ENCODE measurements at places on chromosomes 11 and 22.

DNA sequence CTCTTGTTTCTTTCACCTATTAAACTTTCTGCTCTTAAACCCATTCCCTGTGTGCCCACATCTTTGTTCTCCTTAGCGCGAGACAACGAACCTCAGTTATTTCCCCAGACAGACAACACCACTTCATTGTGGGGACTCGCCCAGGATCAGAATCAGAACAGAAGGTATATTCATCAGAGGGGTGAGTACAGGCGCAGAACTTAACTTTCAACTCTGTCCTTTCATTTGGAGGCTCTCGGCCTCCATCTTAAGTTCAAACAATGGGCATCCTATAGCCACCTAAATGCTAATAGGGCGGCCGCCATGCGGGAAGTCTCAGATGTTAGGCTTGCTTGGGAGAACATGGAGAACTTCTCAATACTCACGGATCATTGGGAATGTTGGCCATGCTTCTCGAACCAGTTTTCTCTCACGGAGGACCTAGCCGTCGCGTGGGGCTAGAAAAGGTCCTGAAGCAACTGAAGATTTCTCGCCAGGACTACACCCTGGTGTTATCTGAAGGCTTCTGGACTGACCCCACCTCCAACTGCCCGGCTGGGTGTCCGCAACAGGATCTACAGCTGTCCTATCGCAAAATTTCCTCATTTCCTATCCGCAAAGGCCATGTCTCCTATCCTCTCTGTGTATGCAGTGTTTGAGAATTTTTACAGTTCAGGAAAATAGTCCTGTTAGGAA is 13.4 kb upstream of the HYLS1 start:
- DNase-seq: no peak

DNA sequence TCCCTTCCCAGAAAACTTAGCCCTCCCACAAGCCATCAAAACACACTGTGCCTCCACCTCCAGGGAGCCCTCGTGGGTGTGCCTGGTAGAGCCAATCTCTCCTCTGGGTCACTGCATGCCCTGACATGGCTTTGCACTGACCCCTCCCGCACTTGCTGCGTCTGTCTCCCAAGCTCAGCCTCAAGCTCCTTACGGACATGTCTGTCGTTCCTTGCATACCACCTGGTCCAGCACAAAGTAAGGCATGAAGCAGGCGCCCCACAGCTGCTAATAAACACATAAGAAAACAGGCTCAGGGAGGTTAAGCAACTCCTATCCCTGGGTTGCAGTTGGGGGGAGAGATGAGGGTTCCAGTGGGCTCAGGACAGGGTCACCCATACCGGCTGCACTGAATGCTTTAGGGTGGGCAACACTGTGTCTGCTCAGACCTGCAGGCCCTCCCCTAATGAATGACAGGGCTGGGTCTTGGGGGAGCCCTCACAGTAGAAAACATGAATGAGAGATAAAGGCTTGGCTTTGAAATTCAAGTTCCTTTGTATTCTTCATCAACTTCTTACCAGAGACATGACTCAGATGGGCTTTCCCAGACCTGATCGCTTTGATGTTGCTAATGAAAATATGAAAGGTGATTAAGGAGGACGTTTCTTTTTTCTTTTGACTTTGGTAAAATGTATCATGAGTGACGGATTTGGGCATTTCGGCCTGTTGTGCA is 38.0 kb downstream of the PHF21B start:
- DNase-seq: no peak

DNA sequence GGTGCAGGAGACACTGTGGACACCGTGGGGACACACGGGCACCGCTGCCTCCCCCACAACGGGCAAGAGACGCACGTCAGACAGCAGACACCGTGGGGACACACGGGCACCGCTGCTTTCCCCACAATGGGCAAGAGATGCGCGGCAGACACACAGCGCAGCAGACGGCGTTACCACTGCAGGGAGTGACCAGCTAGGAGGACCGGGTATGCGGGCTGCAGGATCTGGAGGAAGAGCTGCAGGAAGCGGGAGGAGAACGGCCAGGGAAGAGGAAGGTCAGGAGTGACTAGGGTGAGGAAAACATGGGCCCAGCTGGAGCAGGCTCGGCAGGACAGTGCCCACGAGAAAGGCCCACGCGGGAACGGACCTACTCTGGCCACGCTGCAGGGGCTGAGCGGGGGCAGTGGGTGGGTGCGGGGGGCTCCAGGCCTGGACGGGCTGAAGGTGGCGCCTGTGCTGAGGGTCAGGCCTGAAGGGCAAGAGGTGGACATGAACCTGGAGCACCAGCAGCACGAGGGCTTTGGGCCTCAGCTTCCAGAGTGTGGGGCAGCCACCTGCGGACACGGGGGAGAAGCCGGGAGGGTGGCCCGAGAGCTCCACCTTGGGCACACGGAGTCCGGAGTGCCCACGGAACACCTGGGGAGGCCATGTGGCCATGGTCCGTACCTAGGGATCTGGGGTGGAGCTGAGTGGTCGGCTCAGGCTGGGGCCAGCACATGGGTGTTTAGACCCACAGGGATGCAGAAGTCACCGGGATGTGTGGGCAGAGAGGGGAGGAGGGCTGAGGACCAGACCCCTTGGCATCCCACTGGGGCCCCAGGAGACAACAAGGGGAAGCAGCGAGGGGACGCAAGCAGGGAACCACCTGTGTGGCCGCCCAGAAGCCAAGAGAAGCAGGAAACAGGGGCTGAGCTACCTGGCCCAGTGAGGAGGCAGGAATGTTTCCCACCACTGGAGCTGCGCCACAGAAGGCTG is 16.5 kb downstream of the TOLLIP start:
- DNase-seq: no peak

DNA sequence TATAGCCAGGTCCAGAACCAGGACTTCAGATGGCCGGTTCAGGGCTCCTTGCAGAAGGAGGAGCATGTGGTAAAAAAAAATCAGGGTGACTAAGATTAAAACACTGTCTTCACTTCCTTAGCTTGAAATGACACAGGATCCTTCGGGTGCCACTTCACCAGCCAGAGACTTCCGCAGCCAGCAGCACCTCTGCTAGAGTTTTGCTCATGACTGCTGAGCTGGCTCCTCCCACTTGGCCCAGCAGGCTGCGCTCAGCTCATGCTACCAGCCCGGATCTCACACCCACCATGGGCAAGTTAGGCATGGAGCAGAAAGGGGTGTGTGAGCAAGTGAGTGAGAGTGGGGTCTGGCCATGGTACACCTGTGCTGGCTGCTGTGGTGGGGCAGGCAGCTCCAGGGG is 6.6 kb upstream of the MS4A18 start:
- DNase-seq: no peak

DNA sequence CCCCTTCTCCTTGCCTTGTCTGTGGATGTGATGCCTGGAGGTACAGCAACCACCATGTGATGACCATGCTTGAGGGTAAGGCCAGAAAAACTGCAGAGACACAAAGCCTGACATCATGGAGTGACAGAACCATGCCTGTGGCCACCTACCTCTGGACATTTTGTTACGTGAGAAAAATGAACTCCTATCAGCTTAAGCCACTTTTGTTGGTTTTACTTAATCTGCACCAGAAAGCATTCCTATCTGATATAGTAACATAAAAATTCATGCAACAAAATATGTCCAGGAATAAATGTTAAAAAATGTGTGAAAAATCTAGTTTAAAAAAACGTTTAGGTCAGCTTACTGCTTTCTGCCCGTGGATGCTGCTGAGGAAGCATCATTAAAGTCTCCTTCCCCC is 42.6 kb upstream of the P4HA3 start:
- DNase-seq: no peak

GRCh38 chr22:30047364-30047738 is 32.9 kb upstream of the HORMAD2 start:
- no peak for DNase-seq

DNA sequence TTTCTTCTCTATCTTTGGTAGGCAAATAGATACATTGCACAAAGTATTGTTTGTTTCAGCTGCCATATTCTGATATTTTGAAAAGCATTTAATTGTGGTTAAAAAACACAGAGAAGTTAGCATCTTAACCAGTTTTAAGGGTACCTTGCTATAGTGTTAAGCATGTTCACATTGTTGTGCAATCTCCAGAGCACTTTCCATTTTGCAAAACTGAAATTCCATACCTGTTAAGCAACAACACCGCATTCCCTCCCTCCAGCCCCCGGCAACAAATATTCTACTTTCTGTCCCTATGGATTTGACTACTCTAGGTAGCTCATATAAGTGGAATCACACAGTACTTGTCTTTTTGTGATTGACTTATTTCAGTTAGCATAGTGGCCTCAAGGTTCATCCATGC is 33.9 kb downstream of the CNTF start:
- DNase-seq: no peak

DNA sequence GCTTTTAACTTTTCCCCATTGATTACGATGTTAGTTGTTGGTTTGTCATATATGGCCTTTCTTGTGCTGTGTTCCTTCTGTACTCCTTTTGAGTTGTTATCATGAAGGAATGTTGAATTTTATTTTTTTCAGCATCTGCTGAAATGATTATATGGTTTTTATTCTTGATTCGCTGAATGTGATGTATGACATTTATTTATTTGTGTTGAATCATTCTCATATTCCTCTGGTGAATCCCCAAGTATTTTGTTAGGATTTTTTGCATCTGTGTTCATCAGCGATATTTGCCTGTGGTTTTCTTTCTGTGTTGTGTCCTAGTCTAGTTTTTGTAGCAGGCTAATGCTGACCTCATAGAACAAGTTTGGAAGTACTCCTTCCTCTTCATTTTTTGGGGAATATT is 78.2 kb downstream of the GGT1 start:
- no peak for DNase-seq

- no peak for DNase-seq
Observed at GRCh38 chr11:117882311-117882905, 6.0 kb upstream of the FXYD6 start.

- no peak for DNase-seq
Observed at GRCh38 chr22:33431300-33431699, 373.1 kb upstream of the SYN3 start.

GRCh38 chr11:68965901-68966853 is 14.6 kb downstream of the MRGPRD start:
- no peak for DNase-seq

- DNase-seq: no peak
Observed at GRCh38 chr11:46527591-46528130, 66.2 kb downstream of the AMBRA1 start.

DNA sequence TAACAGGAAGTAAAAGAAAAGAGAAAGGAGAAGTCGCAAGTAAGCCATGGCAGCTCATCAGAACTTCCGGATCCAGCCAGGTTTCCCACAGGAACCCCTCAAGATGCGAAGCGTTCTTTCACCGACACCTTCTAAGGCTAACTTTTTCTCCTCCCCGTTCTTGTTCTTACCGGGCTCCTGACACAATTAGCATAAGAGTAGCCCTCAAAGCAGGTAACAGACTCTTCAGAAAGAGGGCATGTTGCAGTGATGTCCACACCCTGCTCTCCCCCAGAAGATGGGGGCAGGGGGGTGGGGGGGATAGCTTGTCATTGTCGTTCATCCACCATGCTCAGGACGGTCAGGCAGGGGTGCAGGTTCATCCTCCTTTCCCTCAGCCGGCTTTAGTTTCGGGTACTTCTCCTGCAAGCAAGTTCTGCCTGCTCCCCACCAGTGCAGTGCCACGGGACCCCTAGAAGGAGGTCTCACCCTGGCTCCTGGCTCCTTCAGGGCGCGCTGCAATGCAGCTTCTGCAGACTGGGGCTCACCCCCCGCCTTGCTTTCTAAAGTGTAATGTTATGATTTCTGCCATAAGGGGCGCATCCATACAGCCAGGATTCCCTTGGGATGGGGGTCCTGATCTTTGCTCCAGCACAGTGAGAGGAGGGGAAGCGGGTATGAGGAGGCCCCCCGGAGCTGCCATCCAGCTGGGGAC is 2.3 kb downstream of the OPCML start:
- no peak for DNase-seq

DNA sequence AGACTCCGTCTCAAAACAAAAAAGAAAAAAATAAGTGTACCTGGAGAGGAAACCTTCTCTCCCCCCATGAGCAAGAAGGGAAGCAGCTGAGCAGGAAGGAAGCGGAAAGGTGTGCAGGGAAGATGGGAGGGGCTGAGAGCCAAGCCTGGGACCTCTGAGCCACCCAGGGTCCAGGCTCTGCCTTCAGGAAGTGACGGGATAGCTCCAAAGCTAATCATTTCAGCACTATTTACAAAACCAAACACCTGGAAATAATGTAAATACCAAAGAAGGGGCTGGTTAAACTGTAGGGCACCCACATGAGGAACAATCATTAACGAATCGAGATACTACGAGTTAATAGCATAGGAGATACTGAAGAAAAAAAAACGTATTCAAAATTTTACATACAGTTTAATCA is 27.9 kb downstream of the ARRB1 start:
- no peak for DNase-seq

- DNase-seq: no peak
Observed at GRCh38 chr22:38125751-38126201, 15.3 kb upstream of the BAIAP2L2 start.

GRCh38 chr22:36926721-36927435 is 13.4 kb downstream of the CSF2RB start:
- DNase-seq: no peak

DNA sequence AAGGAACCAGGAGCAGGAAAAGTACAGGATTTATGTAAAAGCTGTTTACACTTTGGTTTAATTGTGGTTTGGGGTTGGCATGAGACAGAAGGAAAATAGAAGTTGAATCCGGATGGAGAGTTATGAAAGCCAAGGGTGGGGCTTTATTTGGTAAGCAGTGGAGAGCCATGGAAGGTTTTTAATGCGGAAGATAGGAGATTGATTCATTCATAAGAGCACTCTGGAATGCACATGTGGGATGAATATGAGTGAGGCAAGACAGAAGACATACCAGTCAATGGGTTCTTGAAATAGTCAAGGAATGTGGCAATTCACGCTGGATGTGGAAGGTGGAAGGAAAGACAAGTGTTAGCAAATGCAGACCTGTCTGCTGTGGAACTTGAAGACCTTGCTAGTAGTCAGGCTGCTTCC is 9.3 kb upstream of the GLB1L3 start:
- no peak for DNase-seq

DNA sequence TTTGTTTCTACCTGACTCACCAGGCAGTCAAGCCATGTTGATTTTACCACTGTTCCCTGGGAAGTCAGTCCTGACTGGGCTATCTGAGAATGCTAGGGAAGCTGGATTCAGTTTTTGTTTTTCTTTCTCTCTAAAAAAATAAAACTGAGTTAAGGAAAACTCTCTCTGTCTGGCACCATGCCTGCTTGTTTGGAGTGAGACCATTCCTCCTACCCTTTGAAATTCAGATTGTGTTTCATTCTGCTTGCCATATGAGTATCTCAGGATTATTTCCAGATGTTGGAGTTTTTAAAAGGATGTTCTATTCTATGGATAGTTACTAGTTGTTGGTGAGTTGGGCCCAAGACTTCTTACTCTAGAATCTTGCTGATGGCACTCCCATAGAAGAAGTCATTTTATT is 1917.0 kb downstream of the LRRC4C start:
- no peak for DNase-seq

GRCh38 chr11:111499483-111499882 is 12.7 kb downstream of the BTG4 start:
- no peak for DNase-seq

DNA sequence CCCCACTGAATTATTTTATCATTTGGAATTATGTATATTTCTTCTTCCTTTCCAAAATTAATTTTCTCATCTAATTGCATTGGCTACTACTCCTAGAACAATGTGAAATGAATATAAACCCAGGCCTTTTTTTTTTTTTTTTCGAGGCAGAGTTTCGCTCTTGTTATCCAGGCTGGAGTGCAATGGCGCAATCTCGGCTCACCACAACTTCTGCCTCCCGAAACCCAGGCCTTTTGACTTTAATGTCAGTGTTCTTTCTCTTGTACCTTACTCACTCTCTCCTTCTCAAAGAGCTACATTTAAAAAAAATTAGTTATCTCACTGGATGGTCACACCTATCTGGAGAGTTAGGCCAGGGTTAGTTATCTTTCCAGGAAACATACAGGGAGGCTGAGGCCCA is 35.3 kb upstream of the LRRC32 start:
- DNase-seq: no peak
